ENCODE measurements at places on chromosomes 16 and 17. TPM values are rescaled to one million over a fixed set of nuclear protein-coding genes. Genes with fewer than 3 reads are reported as not detected.

Gene VAT1L
- total RNA-seq: 1.3 TPM

Gene WFDC1
- 2.5 TPM for total RNA-seq

Gene SGF29
- 14.9 TPM for total RNA-seq

Gene SPAG5
- total RNA-seq: 2.7 TPM

Gene ARSG
- 0.35 TPM for total RNA-seq

Gene GAN
- 4.1 TPM for total RNA-seq

Gene CDH8
- not detected for total RNA-seq

Gene ABCC11
- under 0.01 TPM for total RNA-seq

Gene KCNJ18
- total RNA-seq: not detected

Gene PKMYT1
- 2.7 TPM for total RNA-seq

Gene PARD6A
- 1.5 TPM for total RNA-seq

Gene CSF3
- total RNA-seq: not detected

Gene SMTNL2
- total RNA-seq: 8.2 TPM

Gene CD300LG
- not detected for total RNA-seq

Gene KRT24
- total RNA-seq: not detected

Gene SLC16A13
- 0.17 TPM for total RNA-seq

Gene SULT1A2
- 2.8 TPM for total RNA-seq

Gene FBXW10
- total RNA-seq: not detected

Data from pericardium fibroblast (primary cell).